ENCODE measurements at places on chromosomes 12 and 14. TPM values are rescaled to one million over a fixed set of nuclear protein-coding genes. Genes with fewer than 3 reads are reported as not detected.

Gene BRAP
- total RNA-seq = 27.5 TPM

DNA sequence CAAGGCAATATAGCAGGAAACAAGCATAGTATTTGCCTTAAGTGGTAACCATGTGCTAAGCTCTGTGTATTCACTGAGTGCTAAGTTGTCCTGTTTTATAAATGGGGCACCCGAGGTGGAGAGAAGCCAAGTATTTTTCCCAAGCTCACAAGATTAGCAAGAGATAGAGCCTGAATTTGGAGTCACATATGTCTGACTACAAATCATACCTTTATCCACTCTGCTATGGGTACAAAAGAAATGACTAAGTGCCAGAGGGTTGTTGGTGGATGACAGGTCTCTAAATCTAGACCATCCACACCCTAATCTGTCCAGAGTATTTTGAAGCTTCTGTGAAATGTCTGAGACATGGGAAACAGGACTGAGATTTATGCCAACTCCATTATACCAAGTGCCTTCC, 182.1 kb upstream of the SEL1L start:
- H3K27me3 ChIP-seq = no peaks in the 10 kb centered on the region
- H3K4me1 ChIP-seq = no peaks in the 10 kb centered on the region
- DNase-seq = no peak
- no peaks in the 10 kb centered on the region for H3K36me3 ChIP-seq
- no peak overlapping the region for H3K27ac ChIP-seq

- no peaks in the 10 kb centered on the region for H3K27me3 ChIP-seq
- H3K36me3 ChIP-seq = no peaks in the 10 kb centered on the region
- no peak for DNase-seq
- no peak overlapping the region for H3K27ac ChIP-seq
Measured at GRCh38 chr12:53160673-53161072, 19.8 kb upstream of the ZNF740 start.

GRCh38 chr12:8127138-8127537, 3.7 kb downstream of the CLEC4A start:
- H3K27me3 ChIP-seq = no peaks in the 10 kb centered on the region
- no peak overlapping the region for H3K4me3 ChIP-seq
- peaks cover 9% of the 10 kb centered on the region for H3K4me1 ChIP-seq
- DNase-seq = peak; percentile 22

DNA sequence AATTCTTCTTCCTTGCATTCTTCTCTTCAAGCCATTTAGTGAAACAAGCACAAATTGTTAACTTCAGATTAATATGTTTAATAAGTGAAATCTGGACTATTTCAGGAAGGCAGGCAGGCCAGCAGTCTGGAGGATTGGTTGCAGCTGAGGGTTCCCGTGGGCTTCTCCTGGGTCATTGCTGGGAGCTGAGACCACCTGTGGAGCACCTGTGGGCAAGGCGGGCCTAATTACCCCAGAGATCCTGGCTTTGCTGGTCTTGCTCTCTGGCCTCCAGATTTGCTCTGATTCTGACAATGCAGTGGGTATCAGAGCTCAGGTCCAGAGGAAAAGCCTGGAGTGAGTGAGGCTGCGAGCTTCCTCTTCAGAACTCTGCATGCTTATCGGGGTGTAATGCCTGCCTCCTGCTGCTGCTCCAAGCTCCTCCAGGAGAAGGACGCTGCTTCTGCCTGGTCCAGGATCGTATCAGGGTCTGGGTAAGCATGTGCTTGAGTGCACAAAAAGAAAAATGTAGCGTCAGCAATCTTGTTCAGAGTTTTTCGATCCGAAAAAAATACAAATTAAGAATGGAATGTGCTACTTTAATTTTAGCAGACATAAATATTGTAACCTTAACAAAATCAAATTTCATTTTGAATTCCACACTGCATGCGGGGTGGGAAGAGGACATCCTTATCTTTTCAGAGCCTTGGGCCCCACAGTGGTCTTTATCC, 93.8 kb downstream of the TMEM30B start:
- H3K27me3 ChIP-seq = peaks cover 9% of the 10 kb centered on the region
- DNase-seq = no peak
- peaks cover 6% of the 10 kb centered on the region for H3K4me1 ChIP-seq
- H3K27ac ChIP-seq = no peak overlapping the region
- H3K36me3 ChIP-seq = no peaks in the 10 kb centered on the region

DNA sequence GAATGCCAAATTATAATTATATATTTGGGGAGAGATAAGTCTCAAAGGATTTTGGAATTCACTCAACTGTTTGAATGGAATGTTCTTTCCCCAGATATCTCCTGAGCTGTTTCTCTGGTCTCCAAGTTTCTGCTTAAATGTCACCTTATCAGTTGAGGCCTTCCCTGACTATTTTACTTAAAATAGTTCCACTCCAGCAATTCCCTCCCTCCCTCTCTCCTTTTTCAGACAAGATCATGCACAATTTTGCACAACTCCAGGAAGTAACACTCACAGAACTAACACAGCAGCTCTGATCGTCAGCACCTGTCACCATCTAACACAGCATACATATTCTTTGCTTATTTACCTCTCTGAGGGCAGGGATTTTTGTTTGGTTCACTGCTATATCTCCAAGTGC, 12.5 kb downstream of the BTG1 start:
- no peak for DNase-seq
- peak overlapping the region; percentile 51 for H3K27ac ChIP-seq
- H3K4me3 ChIP-seq = peak overlapping the region; percentile 19
- H3K4me1 ChIP-seq = peaks cover 88% of the 10 kb centered on the region
- H3K27me3 ChIP-seq = no peaks in the 10 kb centered on the region

DNA sequence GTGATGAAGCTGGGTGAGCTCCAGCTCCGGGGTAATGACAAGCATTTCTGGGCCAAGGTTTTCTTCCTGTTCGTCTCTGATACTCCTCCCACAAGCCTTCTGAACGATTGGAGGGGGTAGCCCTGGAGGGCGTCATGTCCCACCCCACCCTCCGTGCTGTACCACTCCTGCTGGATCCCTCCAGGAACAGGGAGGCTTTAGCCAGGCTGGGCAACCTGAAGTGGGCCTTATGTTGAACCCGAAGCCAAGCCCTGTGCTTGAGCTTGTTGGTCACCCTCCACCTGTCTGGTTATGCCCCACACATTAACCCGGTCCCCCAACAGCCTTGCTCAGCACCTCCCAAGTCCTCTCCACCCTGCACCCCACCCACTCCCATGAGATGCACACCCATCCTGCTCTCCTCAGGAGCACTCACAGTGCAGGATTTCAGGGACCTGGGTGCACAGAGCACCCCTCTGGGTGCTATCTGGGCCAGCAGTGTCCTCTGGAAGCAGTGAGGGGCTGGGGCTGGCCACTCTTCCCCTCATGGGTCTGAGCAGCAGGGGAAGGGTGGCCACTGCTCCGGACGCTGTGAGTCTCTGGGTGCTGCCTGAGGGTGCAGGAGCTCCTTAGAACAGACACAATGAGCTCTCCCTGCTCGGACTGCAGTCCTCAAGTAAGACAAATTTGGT, 6.8 kb upstream of the KRT83 start:
- H3K27me3 ChIP-seq = no peaks in the 10 kb centered on the region
- peaks cover 3% of the 10 kb centered on the region for H3K4me1 ChIP-seq
- no peak overlapping the region for H3K27ac ChIP-seq
- no peaks in the 10 kb centered on the region for H3K36me3 ChIP-seq
- DNase-seq = no peak

DNA sequence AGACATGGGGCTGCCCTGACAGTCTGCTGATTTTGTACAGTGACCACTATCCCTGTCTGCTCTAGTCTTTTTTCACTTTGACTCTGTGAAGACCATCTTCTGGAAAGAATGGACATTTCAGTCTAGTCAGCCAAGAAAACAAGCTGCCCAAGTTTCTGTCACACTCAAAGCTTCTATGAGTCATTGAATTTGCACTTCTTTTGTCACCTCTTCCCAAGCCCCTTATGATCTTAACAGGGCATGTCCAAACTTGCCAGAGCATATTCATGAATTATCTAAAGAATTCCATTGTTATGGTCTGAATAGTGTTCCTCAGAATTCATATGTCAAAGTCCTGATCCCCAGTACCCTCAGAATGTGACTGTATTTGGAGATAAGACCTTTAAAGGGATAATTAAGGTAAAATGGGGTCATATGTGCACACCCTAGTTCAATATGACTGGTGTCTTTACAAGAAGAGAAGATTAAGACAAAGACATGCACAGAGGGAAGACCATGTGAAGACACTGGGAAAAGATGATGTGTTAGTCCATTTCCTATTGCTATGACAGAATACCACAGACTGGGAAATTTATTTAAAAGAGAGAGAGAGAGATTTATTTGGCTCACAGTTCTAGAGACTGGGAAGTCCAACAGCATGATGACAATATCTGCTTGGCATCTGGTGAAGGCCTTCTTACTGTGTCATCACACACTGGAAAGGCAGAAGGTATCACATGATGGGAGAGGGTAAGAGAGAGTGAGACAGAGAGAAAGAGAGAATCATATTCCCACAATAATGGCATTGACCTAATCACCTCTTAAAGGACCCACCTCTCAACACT, 242.6 kb downstream of the BTG1 start:
- no peak overlapping the region for H3K4me3 ChIP-seq
- peaks cover 14% of the 10 kb centered on the region for H3K4me1 ChIP-seq
- H3K27ac ChIP-seq = no peak overlapping the region
- no peaks in the 10 kb centered on the region for H3K36me3 ChIP-seq

All from CD4-positive, alpha-beta memory T cell (primary cell).